ENCODE measurements at places on chromosomes 4 and X.

DNA sequence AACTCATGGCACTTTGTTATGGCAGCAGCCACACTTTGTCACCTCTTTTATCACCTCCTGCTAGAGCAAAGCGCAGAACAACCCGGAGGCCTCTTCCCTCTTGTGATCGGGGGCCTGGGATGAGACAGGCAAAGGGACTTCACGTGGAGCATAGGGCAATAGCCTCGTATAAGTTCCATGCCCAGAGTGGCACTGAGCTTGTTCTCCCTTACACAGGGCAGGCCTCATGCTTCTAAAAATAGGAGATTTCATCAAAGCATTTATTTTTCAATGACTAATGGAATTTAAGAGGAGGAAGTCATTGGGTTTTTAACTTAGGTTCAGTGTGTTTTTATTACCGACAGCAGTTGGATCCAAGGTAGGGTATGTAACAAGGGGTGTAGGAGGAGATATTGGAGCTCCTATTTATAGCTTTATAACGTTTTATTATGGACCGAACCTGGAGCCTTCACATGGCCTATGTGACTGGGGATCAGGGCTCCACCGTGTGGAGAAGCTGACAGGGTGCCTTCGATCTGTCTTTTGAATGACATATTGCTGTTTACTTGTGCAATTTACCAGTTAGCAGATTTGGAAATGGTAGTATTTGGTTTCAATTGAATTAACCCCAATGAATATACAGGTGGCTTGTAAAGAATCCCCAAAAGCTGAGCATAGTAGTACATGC lies 93.8 kb downstream of the SLC2A9 start:
- no peak for DNase-seq

DNA sequence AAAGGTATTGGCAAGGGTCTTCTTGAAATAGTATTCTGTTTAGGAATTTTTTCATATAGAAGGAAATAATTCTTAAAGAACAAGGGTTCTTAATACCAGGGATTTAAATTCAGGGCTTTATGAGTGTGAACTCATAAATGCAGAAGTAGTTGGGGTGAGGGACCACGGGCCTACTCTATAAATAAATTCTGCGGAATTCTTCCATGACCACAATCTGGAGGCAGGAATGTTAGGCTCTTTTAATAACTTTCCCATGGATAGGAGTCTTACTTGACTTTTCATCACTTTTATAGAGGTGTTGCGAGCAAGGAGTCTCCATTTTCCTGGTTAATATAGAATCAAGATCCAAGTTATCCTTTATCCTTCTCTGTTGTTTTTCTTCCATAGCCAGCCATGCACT lies 76.7 kb upstream of the SLC4A4 start:
- DNase-seq, result no peak

DNA sequence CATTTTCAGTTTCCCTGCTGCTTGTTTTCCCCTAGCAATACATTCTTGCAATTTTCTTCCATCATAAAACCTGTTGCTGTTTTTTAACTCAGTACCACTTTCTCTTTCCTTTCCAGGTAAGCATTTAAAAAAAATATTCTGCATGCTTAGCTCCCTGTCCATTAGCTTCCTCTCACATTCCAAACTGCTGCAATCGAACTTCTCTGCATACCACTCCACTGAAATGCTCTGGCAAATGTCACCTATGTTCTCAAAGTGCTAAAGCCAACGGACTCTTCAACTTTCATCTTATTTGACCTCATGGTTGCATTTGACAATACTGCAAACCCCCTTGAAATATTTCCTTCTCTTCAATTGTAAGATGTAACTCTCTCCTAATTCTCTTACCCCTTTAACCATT lies 192.7 kb downstream of the ANAPC10 start:
- no peak for DNase-seq

DNA sequence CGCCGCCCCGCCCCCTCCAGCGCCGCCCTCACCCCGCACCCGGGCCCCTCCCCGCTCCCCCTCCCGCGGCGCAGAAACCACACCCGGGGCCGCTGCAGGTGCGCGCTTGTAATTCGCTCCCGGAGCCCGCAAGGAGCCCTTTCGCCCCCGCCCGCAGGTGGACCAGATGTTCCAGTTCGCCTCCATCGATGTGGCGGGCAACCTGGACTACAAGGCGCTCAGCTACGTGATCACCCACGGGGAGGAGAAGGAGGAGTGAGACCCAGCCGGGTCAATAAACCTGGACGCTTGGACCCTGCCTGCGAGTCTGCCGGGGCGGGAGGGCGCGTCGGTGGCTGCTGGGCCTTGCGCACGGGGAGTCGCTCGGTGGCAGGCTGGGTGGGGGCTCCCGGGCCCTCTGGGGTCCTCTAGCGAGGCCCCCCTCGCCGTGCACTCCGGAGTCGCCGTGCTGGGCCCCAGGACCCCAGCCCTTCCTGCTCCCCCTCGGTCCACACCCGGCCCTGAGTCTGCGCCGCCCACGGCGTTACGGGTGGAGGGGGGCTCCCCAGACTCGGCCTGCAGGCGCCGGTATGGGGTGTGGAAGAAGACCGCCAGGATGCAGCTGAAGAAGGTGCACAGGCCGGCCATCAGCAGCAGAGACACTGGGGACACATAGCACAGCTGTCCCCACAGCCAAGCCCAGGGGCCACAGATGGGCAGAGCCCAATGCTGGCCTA lies 7.1 kb downstream of the SLC49A3 start:
- no peak for DNase-seq

DNA sequence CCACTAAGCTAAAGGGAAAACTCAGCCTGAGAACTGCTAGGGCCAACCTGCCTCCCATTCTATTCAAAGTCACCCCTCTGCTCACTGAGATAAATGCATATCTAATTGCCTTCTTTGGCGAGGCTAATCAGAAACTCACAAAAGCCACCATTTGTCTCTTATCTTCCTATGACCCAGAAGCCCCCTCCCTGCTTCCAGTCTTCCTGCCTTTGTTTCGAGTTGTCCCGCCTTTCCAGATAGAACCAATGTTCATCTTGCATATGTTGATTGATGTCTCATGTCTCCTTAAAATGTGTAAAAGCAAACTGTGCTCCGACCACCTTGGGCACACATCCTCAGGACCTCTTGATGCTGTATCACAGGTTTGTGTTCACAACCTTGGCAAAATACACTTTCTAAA lies 459.8 kb downstream of the FSTL5 start:
- DNase-seq, result no peak

DNA sequence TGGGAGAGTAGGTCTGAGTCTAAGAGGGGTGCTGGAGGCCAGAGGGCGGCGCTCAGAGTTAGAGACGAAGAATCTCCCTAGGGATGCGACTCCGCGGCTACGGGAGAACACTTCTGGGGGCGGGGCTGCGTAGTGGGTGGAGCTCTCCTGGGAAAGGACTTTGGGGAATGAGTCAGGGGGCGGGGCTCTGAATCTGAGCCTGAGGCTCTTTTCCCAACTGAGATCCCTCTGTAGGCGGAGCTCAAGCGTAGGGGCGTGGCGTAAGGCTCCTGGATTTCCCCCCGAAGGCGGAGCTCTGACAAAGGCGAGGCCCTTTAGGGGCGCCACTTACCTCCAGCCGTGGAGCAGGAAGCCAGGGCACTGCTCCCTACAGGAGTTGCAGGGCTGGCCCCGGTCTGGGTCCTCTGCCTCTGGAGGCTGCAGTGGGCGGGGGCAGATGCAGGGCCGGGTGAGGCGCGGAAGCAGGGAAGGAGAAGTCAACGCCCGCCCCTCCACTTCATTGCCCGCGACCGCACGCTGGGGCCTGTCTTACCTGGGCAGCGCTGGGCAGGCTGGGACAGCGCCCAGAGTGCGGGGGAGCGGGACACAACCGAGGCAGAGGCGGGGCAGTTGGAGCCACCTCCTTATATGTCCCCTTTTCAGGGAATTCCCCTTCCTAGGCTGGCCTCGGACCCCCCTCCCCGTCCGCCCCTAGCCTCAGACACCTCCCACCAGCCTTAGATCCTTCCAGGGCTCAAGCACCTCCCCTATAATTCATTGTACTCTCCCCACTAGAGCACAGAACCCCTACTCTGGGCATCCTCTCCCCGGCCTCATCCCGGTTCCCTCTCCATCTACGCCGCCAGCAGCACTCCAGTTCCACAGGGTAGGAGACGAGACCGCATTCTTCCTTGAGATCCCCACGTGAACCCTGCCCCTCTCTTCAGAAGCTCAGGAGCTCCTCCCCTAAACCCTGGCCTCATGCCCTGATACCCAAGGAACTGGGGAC lies 1.6 kb downstream of the PRICKLE3 start:
- DNase-seq, result peak; percentile 93

GRCh38 chrX:11446336-11446735 lies 153.1 kb downstream of the AMELX start:
- no peak for DNase-seq

DNA sequence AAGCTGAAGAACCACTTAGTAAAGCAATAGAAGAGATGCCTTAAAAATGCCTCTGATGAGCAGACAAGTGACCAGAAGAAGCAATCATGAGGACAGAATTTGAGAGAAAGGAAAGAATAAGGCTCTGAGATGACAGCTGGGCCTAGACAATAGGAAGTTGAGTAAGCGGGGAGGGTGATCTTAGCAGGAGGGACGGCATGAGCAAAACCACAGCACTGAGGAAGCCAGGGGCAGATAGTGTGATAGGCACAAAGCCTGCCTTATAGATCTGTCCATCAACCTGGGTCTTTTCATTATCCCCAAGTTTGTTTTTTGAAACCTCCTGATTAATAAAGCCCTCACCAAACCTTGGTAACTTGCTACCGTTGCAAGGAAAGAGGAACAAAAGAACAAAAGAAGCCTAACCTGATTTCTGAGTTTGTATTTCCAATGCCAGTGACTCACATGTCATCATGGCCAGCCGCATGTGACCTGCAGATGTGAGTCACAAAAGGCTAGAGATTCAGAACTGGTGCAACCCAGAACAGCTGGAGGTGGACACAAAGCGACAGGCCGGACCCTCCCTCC lies 55.7 kb upstream of the PPARGC1A start:
- DNase-seq, result peak; percentile 68

DNA sequence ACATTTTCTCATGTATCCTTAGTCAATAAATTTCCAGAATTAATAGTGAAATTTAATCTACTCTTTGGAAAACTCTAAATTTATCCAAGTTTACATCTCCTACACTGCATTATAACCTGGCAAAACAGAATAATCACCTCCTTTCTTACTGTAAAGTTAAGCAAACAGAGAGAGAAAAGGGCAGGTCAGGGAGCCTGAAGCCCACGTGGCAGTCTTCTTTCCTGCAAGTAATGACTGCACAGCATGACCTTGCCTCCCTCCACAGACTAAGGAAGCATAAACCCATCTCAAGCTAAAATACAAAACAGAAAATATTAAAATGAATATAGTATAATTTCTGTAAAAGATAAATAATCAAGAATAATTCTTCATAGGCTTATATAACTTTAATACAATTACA lies 1153.0 kb downstream of the C4orf33 start:
- no peak for DNase-seq

- DNase-seq, result no peak
These were observed 84.3 kb upstream of the WDR1 start for GRCh38 chr4:10200869-10201268.

DNA sequence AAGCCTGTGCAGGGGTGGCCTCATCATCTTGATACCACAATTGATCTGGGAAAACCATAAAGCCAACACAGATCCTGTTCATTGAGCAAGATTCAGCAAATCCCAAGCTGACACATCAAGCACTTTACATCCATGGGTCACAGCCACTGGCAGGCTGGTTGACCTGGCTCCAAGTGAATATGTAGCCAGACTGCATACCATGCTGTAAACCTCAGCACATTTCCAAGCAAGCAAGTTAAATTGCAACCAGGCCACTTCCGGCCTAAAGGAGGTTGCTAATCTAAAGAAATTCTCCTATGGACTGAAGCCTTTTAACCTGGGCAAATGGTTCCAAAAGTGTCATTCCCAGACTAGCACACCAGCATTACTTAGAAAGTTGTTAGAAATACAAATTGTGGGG lies 54.4 kb upstream of the USP26 start:
- DNase-seq, result no peak

DNA sequence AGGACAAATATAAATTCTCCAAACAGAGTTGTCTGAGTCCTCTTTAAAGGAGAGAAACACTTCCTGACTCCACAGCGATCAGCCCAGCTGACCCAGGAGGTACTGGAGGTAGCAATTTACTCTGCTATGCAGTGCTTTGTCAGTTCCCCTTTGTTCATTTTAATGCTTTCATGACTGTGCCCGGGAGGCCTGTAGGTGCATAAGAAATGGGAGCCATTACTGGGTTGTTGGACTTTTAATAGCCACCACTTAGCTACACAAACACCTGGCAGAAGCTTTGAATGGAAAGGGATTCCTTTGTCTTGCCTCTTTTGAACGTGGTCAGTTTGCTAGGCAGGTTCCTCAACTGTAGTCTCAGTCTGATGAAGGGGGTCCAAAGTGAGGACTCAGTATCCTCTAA lies 59.0 kb upstream of the AFF2 start:
- DNase-seq, result no peak

GRCh38 chr4:150366487-150366999 lies 215.4 kb upstream of the MAB21L2 start:
- DNase-seq, result no peak

GRCh38 chr4:5839751-5840674 lies 52.9 kb downstream of the CRMP1 start:
- DNase-seq, result no peak

GRCh38 chr4:176778063-176778462 lies 14.7 kb downstream of the VEGFC start:
- no peak for DNase-seq

DNA sequence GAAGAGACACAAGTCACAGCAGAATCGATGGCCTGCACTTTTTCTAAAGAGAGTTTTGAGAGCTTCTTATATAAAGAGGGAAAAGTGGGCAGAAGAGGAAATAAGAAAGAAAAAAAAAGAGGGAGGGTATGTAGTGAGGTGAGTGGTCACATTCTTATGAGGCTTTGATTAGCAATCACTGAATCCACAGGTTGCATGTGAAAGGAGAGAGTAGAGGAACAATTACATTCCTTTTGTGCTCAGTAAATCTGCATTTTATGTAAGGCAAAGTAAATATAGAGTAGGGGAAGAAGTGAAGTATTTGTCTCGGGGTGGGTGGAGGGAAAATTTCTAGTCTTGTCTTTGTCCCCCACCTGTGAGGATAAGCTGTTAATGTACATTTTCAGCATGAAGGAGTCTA lies 26.8 kb upstream of the MBTPS2 start:
- DNase-seq, result no peak

GRCh38 chr4:56681158-56681852 lies at the start of gene HOPX:
TSS of gene HOPX (minus strand) at chr4:56681296. CDS start at chr4:56657816, 23,480 bp downstream.
- DNase-seq, result no peak

- no peak for DNase-seq
These were observed 28.9 kb upstream of the PRPS1 start for GRCh38 chrX:107599450-107599861.

DNA sequence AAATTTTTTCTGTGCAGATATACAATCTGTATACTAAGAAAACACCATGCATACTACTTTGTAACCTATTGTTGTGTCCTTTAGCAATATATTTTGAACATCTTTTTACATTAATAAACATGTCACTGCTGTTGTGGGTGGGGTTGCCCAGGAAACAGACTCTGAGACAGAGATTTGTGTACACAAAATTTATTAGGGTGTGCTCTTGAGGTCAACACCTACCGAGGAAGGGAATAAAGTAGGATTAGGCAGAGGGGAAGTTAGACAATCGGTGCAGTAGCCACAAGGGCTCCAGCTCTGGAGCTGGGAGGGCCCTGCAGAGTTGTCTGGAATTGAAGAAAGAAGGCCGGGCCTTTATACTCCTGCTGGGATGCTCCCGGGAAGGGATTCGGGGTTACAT lies 56.4 kb downstream of the CXorf58 start:
- DNase-seq, result no peak

GRCh38 chr4:87601361-87601760 lies 7.0 kb upstream of the DSPP start:
- no peak for DNase-seq
